Activated CD4-positive, alpha-beta T cell treated with anti-CD3 and anti-CD28 coated beads for 36 hours (primary cell): ENCODE measurements at places on chromosomes 7 and 10. TPM values are rescaled to one million over a fixed set of nuclear protein-coding genes. Genes with fewer than 3 reads are reported as not detected.

The TBC1D12 gene
- total RNA-seq, result 0.39 TPM

The SNCG gene
- total RNA-seq, result not detected

DNA sequence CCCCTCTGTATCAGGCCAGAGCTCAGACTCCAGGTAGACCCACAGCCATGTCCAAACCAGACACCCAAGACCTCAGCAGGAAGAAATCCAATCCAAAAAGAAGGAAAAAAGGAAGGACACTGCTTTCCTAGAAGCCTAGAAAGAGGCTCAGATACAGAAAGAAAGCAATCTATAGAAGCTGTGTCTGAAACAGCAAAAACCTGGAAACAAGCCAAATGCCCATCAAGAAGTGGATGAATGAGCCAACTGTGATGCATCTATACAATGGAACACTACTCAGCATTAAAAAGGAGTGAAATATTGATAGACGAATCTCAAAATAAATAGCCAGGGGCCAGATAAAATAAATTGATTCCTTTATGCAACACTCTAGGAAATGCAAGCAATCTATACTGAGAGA is 31.6 kb downstream of the GRB10 start:
- DNase-seq, result no peak
- no peak overlapping the region for H3K27ac ChIP-seq
- H3K4me1 ChIP-seq, result peaks cover 7% of the 10 kb centered on the region
- H3K27me3 ChIP-seq, result no peaks in the 10 kb centered on the region
- H3K36me3 ChIP-seq, result no peaks in the 10 kb centered on the region

The BAMBI gene
- total RNA-seq, result 0.09 TPM

DNA sequence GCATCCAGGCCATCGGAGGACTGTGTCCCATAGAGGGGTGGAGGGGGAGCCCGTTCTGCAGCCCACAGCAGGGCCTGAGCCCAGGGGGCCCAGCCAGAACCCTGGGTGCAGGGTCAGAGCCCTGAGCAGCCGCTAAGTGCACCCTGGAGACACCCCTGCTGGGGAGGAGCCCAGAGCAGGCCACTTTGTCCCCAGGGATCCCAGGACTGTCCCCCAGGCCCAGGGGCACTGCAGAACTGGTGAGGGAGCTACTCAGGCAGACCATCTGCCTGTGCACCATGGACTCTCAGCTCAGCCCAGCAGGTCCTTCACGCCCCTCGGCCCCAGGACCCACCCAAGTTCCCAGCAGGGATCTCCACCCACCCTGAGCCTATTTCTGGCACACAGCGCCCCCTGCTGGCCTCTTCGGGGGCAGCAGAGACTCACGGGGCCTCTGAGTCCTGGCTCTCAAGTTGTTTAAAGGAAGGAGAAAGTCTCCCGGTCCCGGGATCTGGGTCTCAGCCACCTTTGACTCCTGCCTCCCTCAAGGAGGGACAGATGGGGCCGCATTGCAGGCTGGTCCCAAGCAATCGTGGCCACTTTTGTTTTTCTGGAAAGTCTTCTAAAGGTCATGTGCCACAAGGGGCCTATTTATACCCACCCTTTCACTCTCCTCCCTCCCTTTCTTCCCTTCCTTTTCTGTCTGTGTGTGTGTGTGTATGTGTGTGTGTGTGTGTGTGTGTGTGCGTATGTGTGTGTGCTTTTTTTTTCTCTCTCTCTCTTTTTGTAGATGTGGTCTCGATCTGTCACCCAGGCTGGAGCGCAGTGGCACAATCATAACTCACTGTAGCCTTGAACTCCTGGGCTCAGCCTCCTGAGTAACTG is 90.3 kb downstream of the MYL10 start:
- no peak overlapping the region for H3K4me3 ChIP-seq
- peaks cover 3% of the 10 kb centered on the region for H3K27me3 ChIP-seq
- H3K27ac ChIP-seq, result no peak overlapping the region
- H3K36me3 ChIP-seq, result no peaks in the 10 kb centered on the region
- no peaks in the 10 kb centered on the region for H3K4me1 ChIP-seq
- DNase-seq, result peak; percentile 77

The ZNF727 gene
- 0.84 TPM for total RNA-seq

DNA sequence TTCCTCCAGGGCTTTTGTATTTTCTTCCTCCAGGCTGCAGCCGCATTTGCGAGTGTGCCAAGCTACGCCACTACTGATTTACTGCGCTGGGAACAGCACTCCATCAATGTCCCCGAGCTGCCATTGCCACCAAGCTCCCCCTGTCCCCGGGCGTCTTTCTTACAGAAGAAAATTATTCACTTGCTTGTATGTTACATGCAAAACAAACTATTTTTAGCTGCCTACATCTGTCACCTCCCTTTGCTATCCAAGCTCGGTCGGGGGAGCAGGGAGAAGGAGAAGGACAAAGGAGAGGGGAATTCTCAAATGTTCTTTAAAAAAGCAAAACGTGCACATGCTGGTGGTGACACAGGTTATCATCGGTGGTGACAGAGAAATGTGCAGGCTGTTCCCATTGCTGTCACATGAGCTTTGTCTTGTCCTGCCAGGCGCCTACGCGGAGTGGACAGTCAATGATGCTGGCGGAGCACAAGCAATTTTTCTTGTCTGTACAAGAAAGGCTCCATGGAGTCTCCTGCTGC is 93.1 kb downstream of the ADARB2 start:
- H3K27me3 ChIP-seq, result peaks cover 13% of the 10 kb centered on the region
- no peak overlapping the region for H3K27ac ChIP-seq
- H3K36me3 ChIP-seq, result no peaks in the 10 kb centered on the region
- H3K4me3 ChIP-seq, result no peak overlapping the region

DNA sequence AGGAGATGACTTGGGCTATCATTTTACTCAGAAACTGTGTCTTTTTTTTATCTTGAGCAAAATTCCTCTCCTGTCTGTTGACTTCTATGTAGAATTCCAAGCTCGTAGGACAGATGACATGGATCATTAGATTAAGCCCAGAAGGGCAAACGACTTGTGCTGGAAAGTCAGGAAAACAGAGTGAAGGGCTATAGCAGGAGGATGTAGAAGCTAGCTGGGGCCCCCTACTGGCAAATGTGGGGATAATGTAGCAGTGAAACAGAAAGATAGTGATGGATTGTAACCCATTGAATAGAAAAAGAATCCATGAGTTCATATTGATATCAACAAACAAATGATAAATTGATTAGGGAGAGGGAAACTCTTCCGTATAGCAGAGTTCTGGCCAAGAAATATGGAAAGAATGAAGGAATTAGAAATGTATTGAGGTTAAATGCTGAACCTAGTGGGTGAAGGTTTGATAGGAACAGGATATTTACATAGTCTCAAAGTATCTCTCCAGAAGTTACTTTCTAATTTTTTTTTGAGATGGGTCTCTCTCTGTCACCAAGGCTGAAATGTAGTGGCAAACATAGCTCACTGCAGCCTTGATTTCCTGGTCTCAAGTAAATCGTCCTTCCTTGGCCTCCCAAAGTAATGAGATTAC is 103.6 kb downstream of the LYZL1 start:
- DNase-seq, result peak; percentile 60
- H3K27me3 ChIP-seq, result peaks cover 2% of the 10 kb centered on the region
- H3K4me1 ChIP-seq, result no peaks in the 10 kb centered on the region
- no peak overlapping the region for H3K27ac ChIP-seq

DNA sequence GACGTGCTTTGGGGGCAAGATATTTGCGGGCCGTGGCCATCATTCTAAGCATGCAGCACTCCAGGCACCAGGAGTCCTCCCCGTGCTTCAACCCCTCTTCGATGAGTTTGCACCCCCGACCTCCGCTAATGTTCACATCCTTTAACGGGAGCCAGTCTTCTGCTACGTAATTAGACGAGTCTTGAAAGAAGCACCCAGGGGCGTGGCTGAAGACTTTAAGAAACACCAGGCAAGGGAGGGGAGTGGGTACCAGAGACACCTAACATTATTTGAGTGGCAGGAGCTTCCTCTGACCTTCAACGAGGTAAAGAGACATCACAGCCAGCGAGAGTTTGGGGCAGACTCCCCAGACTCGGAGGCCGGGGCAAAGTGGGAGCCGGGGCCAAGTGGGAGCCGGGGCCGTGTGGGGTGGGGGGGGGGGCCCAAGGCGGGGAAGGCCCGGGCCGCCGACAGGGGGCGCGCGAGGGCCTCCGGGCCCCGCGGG is 31.1 kb upstream of the TOMM7 start:
- H3K36me3 ChIP-seq, result peaks cover 39% of the 10 kb centered on the region
- H3K4me3 ChIP-seq, result peak overlapping the region; percentile 92
- peaks cover 2% of the 10 kb centered on the region for H3K27me3 ChIP-seq
- peak; percentile 74 for DNase-seq
- peaks cover 28% of the 10 kb centered on the region for H3K4me1 ChIP-seq

The ANKRD2 gene
- total RNA-seq, result not detected

DNA sequence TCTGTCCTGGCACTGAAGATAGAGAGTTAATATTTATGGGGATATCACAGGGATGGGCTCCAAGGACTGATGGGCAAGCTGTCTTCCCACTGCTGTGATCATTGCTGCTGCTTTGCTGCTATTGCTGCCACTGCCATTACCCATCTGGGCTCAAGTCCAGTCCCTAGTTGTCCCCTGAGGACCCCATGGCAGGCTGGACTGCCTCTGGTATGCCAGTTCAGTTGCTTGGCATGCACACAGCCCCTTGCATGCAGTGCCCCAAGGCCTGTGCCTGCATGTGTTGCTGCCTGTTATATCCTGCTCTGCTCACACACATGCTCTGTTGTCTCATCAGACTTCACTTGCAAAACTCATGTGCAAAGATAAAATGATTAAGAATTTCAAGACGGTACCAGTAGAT is 109.5 kb downstream of the ADRA2A start:
- no peaks in the 10 kb centered on the region for H3K4me1 ChIP-seq
- H3K4me3 ChIP-seq, result no peak overlapping the region
- no peaks in the 10 kb centered on the region for H3K36me3 ChIP-seq
- H3K27ac ChIP-seq, result no peak overlapping the region
- no peak for DNase-seq

- no peak overlapping the region for H3K27ac ChIP-seq
- no peak overlapping the region for H3K4me3 ChIP-seq
- H3K4me1 ChIP-seq, result no peaks in the 10 kb centered on the region
Measured at GRCh38 chr7:65463184-65463583, 89.5 kb downstream of the ZNF92 start.

DNA sequence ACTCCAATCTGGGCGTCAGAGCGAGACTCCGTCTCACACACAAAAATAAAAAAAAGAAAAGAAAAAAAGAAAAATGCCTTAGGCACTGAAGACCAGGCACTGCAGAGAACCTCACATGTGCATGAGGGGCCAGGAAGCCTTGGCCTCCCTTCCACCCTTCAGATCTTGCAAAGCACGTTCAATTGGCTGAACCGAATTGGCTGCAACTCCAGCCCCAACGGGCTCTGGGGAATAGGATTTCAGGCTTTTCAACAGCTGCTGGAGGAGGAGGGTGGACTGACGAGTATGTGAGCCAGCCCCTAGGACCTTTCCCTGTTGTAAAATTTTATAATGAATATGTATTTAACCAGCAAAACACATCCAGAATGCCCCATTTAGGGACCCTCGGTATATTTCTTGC is 16.7 kb downstream of the TMEM120A start:
- no peak overlapping the region for H3K4me3 ChIP-seq
- H3K27ac ChIP-seq, result no peak overlapping the region
- H3K27me3 ChIP-seq, result no peaks in the 10 kb centered on the region
- DNase-seq, result no peak

The NKX1-2 gene
- not detected for total RNA-seq

GRCh38 chr7:125112850-125113249 is 183.2 kb upstream of the POT1 start:
- H3K4me3 ChIP-seq, result no peak overlapping the region
- H3K27me3 ChIP-seq, result no peaks in the 10 kb centered on the region
- H3K4me1 ChIP-seq, result no peaks in the 10 kb centered on the region
- no peak for DNase-seq

The C10orf53 gene
- total RNA-seq, result not detected

The CHRM2 gene
- not detected for total RNA-seq

- H3K36me3 ChIP-seq, result no peaks in the 10 kb centered on the region
- H3K27me3 ChIP-seq, result peaks cover 3% of the 10 kb centered on the region
- no peak for DNase-seq
- H3K27ac ChIP-seq, result no peak overlapping the region
- peaks cover 1% of the 10 kb centered on the region for H3K4me1 ChIP-seq
- H3K4me3 ChIP-seq, result no peak overlapping the region
Measured at GRCh38 chr7:50462361-50462760, 12.2 kb upstream of the FIGNL1 start.

GRCh38 chr7:43584195-43584586 is 1.3 kb downstream of the STK17A start:
- H3K27ac ChIP-seq, result peak overlapping the region; percentile 97
- H3K36me3 ChIP-seq, result peaks cover 21% of the 10 kb centered on the region
- H3K4me3 ChIP-seq, result peak overlapping the region; percentile 99
- peak; percentile 63 for DNase-seq

The AGAP4 gene
- total RNA-seq, result 21.9 TPM

DNA sequence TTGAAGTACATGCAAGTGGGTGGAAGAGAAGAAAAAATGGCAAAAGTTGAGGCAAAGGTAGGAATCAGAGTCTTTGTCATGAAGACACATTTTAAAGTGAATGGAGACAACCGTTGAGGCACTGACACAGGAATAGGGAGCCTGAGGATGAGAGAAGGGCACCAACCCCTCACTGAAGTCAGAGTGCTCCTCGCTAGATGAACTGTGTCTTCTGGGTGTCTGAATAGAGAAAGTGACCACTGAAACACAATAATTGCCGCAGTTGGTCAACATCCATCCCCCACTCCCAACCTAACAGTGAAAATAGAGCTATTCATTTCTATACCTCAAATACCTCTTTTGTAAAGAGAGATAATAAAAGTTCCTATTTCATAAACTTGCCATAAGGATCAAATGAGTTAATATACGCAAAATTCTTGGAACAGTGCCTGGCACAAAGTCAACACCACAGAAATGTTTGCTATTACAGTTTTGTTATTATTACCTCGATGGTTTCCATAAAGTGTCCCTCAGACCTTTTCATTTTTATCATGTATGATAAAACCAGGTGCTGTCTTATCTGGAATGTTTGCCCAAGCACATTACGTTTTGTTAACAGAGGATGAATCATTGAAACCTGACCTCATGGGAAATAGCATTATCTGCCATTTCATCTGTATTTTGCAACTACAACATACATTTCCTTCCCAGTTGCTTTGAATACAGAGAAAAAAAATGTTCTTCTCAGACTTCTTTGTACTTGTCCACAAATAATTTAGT is 61.8 kb upstream of the SP4 start:
- H3K4me1 ChIP-seq, result peaks cover 43% of the 10 kb centered on the region
- no peak overlapping the region for H3K4me3 ChIP-seq
- DNase-seq, result no peak
- H3K27me3 ChIP-seq, result peaks cover 7% of the 10 kb centered on the region
- no peaks in the 10 kb centered on the region for H3K36me3 ChIP-seq

DNA sequence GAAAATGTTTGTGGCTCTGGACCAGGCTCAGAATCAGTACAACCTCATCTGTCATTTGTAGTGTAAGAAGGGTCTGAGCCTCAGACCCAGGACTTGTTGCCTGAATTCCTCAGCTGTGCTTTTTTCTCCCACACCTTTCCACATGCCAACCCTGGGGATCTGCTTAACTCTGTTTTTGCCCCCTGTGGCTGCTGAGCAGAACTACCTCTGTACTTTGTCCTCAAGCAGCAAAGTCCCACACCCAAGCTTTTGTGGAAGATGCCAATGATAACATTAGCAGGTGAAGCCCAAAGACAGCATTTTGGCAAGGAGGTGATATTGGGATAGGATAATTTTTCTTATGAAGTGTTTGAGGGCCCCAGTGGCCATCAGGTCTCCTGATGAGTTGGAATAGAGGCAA is 5.8 kb upstream of the CYP2C18 start:
- H3K36me3 ChIP-seq, result no peaks in the 10 kb centered on the region
- H3K27me3 ChIP-seq, result no peaks in the 10 kb centered on the region
- H3K4me3 ChIP-seq, result no peak overlapping the region
- H3K27ac ChIP-seq, result no peak overlapping the region
- no peak for DNase-seq

The CPVL gene
- total RNA-seq, result not detected

- DNase-seq, result no peak
- no peak overlapping the region for H3K4me3 ChIP-seq
Measured at GRCh38 chr7:132766660-132767059, 190.4 kb upstream of the PLXNA4 start.
